T1000 (cell line): ENCODE measurements at places on chromosomes 6 and 20.

DNA sequence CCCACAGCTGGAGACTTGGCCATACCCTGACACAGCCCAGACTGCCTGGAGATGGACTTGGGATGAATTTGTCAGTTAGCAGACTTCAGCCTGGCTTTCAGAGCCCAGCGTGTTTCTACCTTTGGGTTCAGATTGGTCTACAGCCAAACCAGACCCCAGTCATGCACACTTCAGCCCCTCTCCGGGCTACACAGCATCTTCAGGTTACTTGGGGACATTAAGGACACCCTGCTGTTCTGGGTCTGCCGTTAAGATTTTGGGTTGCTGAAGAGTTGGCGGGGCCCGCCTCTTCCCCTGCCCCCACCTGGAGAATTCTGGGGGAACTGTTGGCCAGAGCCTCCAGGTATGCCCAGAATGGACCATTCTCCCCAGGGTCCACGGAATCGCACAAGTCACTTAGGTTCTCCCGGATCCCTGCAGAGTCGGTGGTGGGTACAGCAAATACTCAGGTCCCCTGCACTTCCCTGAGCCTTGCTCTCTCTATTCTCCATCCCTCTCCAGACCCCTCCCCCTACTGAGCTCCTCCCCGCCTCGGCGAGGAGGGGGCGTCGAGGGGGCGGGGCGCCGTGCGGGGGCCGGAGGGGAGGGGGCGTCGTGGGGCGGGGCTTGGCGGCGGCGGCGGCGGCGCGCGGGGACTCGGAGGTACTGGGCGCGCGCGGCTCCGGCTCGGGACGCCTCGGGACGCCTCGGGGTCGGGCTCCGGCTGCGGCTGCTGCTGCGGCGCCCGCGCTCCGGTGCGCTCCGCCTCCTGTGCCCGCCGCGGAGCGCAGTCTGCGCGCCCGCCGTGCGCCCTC lies at the start of gene PTK7:
TSS of gene PTK7 (plus strand) at position 645 of the 794 bp plus-strand sequence. CDS start 175 bp downstream, outside the sequence.
- no peak for DNase-seq

GRCh38 chr6:39540454-39540853 lies 184.8 kb downstream of the KIF6 start:
- no peak for DNase-seq

DNA sequence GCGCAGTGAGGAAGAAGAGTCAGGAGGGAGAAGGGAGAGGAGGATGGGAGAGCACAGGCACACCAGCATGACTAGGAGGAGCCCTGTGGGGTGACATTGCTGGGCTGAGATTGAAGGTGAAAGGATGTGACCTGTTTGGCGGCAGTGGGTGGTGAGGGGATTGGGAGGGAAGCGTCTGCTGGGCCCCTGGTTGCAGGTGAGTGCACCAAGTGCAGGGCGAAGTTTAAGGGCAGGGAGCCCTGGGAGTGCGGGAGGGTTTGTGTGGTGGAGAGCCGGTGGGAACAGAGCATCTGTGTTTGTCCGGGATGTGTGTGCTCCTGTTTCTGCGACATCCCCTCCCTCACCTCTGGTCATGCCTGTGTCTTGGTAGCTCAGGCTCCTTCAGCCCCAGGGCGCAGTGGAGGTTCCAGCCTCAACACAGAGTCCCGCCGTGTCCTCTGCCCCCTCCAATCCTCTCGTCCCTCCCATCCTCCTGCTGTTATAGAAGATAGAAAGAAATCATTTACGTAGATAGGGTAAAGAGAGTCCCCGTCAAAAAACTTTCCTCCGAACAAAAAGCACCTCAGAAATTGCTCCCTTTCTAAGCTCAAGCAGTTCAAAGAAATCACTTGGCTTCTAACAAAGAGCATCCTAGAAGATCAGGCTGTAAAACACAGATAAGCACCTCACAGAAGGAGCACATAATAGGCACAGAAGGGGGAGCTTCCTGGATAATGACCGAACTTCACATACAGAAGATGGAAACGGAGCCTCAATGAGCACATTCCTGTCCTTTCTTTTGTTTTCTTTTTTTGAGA lies 25.0 kb downstream of the ULBP1 start:
- DNase-seq, result no peak

DNA sequence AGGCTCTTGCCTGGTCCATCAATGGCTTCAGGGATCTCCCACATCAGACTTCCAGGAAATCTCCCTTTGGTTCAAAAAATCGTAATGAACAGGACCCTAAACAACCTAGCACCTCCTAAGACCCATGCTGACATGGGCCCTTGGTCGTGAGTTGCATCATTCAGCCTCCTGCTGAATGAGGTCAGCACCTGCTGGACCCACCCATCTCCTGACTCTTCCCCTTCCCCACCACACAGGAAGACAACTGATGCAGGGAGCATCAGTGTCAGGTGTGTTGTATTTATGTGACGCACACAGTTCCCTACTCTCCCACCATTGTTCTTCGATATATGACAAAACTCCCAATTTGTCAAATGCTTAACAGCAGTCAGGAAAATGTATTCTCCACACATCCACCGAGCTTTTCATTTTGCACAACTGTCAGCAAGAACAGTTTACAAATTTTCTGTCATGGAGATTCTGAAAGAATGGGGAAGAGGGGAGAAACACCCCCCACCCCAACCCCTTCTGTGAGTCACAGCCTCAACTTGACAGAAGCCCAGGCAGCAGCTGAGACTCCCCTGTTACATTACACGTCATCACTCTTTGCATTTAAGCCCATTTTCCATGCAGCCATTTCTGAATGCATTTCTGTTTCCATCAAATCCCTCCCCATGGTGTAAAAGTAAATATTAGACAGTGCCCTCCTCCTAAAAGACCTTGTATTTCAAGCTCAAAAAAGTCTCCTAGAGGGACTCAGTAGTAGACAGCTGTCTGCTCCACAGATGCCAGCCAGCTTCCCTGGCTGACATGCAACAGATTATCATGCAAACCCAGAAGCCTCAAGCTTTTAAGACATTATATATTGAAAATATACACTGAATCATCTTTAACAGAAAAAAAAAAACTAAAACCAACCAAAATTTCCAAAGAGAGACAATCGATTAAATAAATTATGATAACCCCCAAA lies 577.5 kb downstream of the PTPRT start:
- DNase-seq, result no peak

DNA sequence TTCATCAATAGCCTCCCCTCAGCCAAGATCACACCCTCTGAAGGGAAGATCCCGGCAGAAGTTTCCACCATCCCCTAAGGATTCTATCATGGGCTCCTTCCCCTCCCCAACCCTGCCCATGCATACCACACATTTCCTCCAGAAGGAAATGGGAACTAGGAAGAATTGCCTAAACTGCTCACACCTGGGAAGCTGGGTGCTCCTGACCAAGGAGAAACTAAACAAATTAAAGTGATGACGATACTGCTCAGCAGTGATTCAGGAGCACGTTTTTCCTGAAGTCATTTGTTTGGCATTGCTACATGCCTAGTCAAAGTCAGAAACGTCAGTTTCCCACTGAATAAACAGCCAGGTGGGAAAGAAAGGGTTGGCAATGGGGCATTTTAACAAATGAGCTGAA lies 136.1 kb upstream of the CDYL start:
- DNase-seq, result no peak

DNA sequence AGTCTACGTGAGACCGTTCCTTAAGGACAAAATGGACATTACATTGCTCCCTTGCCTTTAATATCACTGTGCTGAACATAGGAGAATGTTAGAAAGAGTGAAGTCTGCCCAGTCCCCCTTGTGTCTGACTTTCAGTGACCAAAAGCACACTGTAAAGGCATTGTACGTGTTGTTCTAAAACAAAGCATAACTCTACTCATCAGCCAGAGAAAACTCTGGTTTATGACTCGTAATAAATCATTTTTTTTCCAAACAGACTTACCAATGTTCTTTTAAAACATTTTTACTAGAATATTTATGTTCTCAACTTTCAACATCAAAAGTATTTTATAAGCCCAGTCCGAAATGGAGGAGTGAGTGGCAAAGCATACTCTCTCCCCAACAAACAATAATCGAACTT lies 262.5 kb downstream of the GJA1 start:
- no peak for DNase-seq

DNA sequence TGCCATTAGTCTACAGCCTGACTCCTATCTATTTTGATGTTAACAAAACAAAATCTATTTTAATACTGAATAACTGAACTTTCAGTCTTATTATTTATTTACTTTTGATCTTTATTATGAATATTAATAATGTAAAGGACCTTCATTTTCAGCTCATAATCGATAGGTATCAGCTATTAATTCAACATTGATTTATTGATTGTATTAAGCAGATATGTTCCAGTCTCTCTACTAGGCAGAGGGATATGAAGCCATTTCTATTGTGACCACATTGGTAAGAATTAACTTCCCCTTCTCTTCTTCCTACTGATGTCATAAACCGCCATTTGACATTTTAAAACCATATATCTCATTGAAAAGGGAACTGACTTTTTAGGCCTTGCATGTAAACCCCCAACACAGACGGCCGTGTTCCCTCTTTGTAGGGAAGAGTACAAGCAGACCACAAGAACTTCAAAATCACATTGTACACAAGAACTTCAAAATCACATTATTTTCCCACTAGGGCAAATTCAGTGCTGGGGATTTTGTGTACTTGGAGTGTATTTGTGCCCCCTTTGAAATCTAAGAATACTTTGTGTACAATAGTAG lies 69.5 kb upstream of the FABP7 start:
- DNase-seq, result no peak

DNA sequence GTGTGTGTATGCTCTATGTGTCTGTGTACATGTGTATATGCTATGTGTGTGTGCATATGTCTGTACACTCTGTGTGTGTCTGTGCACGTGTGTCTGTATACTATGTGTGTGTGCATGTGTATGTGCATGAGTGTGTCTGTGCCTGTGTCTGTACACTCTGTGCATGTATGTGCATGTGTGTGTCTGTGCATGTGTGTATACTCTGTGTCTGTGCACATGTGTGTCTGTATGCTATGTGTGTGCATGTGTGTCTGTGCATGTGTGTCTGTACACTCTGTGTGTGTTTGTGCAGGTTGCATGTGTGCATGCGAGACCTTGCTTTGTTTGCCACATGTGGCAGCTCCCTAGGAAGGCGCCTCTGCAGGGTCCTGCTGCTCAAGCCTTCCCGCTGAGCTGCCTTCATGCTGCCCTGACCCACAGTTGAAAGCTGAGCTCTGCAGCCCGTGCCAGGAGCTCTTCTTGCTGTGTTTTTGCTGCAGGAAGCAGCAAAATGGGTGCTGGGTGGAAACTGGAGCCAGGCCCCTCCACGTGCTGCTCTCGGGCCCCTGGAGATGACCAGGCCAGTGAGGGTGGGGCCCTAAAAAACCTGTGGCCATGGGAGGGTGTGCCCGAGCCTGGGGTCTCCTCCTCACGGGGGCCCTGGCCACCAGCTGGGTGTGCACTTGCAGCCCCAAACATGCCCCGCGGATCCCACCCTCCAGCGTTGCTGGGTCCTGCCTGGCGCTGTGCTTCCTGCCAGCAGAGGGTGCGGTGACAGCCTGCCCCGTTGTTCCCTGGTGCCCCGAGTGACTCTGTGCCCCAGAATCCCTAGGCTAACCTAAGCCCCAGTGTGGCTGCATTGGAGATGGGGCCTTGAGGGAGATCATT lies 109.1 kb downstream of the DACT2 start:
- no peak for DNase-seq

DNA sequence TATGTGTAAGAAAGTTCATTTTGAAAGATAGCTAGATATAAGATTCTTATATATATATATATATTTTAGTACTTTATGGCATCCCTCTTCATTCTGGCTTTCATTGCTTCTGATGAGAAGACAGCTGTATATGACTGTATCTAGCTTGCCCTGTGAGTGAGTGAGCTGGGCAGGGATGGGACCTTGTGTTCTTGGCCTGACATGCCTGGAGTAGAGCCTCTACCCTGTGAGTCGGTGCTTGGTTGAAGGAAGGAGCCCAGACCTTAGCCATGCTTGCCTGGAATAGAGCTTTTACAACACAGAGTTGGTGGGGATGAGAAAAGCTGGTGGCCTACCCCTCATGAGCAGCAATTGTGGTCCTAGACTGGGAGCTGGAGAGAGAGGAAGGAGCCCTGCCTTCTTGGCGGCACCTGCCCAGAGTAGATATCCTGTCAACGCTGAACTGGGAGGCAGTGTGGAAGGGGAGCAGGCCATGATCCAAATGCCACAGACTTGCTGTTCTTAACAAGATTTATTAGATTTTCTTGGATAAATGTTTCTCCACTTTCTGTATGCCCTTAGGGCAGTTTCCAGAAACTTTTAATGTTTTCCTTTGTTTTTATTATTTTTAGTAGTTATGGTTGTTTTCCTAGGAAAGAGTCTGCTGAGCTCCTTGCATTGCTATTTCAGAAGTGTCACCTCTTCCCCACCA lies 31.6 kb downstream of the FIG4 start:
- DNase-seq, result no peak

GRCh38 chr20:16050366-16050765 lies 522.9 kb downstream of the KIF16B start:
- DNase-seq, result no peak

- DNase-seq, result no peak
These were observed 2.8 kb downstream of the VSX1 start for GRCh38 chr20:25079171-25079570.

DNA sequence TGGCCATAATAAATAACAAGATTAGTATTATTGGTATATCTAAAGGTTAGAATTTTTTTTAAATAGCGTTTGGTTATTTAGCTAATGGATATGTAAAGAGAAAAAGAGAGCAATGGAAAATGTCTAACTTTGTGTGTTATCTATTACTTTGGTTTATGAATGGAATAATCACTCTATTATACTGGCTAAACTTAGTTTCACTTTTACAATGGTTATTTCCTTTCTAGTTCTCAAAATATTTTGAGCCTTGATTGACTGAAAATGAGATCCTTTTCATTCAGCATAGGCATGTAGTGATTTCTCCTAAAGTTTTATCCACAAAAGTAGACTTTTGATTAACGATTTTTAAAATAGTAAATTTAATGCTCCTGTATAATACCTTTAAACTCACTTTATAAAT lies 51.6 kb upstream of the MLIP start:
- no peak for DNase-seq

DNA sequence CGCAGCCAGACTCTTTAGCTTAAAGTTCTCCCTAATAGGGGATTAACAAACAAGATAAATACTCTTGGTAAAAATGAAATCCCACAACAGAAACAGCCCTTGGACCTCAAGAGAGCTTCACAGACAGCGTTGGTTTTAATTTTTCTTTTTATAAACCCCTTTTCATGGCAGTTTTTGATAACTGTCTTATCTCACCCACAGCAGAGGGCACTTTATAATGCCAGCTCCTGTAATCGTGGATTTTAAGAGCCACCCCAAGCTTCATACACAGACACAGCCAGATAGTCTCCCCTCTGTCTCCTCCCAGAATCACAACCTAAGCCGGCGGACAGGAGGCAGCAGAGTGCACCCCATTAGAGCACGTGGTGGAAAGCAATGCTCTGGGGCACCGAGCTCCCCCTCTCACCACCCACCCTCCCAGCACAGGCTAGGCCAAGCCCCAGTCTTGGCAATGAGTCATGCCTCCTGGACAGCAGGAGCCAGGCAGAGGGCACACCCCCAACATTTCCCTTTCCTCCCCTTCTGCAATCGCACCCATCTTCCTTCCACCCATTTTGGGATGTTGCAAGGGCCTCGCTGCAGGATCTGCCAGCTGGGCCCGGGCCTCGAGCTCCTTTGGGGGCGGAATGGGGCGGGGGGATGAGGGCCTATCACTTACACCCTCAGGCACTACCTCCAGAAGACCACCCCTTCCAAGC lies 2.4 kb downstream of the JAG1 start:
- peak; percentile 84 for DNase-seq

- DNase-seq, result no peak
These were observed 18.3 kb downstream of the ETV7 start for GRCh38 chr6:36368921-36369865.
